CD4-positive, alpha-beta memory T cell (primary cell): ENCODE measurements at places on chromosomes 12 and 14. TPM values are rescaled to one million over a fixed set of nuclear protein-coding genes. Genes with fewer than 3 reads are reported as not detected.

Gene FOXG1
- not detected for total RNA-seq

GRCh38 chr12:106760184-106760531 is 14.3 kb upstream of the RIC8B start:
- DNase-seq: peak; percentile 62

Gene SETD3
- total RNA-seq: 66.9 TPM

Gene CPNE6
- not detected for total RNA-seq

DNA sequence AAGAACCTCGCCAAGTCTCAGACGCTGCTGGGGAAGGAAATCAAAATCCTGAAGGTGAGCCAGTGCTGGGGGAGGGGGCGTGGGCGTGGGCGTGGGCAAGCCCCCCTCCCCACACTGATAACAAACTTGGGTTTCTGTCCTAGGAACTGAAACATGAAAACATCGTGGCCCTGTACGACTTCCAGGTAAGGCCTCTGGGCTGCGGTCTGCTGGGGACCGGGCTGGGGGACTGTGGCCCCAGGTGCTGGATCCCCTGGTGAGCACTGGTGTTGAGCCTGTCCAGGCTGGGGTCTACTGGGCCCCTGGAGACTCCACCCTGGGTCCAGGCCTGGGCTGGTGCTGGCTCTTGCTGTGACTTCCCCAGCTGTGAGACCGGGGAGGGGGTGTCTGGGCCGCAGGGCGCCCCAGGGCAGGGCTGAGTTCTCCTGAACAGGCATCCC is 1.2 kb downstream of the ULK1 start:
- DNase-seq: no peak

- DNase-seq: no peak
Observed at GRCh38 chr12:51244269-51244668, 5.6 kb downstream of the DAZAP2 start.

DNA sequence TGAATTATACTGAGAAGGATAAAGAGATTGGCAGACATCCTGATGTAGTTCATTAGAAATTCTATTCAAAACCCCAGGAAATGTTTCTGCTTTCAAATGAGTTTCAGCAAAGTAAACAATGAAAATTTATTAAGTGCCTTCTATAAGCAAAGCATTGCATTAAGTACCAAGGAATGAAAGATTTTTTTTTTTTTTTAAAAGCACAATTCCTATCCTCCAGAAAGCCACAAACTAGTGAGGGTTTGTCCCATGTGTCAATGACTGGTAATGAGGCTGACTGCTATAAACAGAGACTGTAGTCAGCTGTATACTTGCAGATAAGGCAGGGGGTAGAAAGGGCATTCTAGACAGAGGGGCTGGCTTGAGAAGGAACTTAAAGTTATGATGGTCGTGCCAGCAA is 6.7 kb downstream of the ANO4 start:
- no peak for DNase-seq

DNA sequence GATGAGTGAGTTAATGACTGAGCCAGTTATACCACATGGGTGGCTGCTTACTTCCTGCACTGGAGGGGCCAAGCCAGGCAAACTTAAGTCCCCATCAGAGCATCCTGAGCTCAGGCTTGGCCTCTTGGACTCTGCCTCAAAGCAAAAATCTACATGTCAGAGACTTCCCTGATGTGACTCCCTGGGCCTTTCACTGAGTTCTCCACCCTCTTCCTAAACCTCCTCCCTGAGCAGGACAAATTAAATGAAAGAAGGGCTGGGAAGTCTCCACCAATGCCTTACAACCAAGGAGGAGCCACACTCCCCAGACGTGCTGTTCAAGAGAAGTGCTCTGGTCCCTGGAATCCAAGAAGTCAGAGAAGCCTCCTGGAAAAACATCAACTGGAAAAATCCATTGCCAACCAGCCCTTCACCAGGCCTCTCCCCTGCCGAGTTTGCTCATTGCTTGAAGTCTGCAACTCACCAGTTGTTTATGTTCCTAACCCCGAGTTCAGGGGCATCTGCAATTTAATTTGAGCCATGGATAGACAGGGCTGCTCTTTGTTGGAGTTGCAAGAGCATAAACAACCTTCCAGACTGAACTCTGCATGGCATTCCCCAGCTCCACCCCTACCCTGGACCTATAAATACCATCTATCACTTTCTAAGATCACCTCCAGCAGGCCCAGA is 160.5 kb downstream of the ANO2 start:
- DNase-seq: no peak

DNA sequence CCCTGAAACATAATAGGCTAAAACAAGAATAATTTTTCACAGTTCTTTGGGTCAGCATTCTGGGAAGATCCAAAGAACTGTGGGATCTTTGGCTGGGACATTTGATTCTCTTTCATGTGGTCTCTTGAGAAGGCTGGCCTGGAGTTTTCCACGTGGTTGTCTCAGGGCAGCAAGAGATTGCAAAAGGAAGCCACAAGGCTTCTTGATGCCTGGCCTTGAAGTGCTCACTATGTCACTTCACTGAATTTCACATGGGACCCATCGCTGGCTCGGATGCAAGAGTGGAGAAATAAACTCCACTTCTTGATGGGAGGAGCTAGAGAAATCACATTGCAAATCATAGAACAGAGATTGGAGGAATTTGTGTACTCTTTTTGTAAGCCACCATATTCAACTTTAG is 343.4 kb downstream of the MED13L start:
- DNase-seq: no peak

Gene ADAM20
- 1.6 TPM for total RNA-seq
